ENCODE measurements at places on chromosomes 12 and 14.
A peak's percentile ranks its signal among the peaks of the same experiment; 100 is the strongest.

DNA sequence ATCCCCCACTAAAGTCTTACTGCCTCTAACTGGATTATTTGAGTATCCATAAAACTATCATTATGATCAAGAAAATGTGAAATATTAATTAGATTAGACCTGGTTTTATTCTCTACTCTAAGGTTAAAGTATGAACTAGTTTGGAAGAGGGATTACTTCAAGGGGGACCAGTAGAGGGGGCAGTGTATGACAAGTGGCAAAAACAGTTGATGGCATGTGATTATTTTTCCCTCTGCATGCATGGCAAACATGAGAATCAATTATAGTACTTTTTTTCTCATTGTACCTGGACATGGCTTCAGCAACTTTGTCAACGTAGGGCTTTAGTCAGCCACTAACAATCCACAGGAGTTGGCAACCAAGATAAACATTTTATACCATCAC is 145.0 kb upstream of the SLC38A2 start:
- no peak for DNase-seq

GRCh38 chr12:8047842-8048241 is 15.3 kb downstream of the FOXJ2 start:
- no peak for DNase-seq

DNA sequence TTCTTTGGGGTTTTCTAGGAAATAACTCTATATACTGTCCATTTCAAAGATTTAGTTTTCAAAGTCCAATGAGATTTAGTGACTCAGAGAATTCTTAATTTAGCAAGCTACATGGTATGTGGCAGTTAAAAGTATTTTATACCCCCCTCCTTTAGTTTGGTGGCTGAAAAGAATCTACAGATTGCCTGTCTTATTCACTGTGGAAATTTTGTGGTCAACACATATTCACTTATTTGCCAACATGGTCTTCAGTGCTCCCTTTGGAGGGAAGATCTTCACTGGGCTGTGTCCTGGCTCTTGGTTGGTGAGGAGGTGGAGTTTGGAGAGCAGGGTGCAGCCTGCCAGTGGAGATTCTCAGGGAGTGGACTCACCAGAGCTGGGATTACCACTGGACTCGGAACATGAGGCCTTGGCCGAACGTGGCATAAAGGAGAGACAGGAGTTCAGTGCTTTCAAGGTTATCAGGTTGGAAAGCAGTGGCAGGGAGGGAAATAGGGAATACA is 39.8 kb downstream of the SAMD4A start:
- DNase-seq: no peak

GRCh38 chr12:54217774-54218241 is 29.0 kb upstream of the SMUG1 start:
- DNase-seq: no peak

DNA sequence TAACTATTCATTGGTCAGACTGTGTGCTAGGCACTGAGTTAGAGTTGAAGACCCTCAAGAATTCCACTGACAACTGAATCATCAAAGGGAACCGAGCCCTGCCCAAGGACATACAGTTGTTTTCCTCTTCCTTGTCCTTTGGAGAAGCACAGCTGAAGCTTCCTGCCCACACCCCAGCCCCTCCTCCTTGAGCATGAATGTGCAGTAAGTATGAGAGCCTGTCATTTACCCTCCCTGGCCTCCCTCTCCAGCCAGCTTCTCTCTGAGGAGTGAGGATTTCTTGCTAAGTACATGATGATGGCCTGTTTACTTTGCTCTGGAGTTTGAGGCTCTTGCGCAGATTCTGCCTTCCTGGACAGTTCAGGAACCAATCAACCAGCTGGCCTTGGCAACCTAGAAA is 235.2 kb downstream of the CACNA1C start:
- no peak for DNase-seq

GRCh38 chr12:126033751-126034150 is 968.5 kb downstream of the AACS start:
- DNase-seq: no peak

GRCh38 chr12:45309836-45310626 is 94.1 kb downstream of the ANO6 start:
- no peak for DNase-seq

GRCh38 chr12:121038861-121039668 is at the start of gene OASL:
TSS of gene OASL (minus strand) at chr12:121039246. CDS start at chr12:121038971, 275 bp downstream.
- DNase-seq: no peak

DNA sequence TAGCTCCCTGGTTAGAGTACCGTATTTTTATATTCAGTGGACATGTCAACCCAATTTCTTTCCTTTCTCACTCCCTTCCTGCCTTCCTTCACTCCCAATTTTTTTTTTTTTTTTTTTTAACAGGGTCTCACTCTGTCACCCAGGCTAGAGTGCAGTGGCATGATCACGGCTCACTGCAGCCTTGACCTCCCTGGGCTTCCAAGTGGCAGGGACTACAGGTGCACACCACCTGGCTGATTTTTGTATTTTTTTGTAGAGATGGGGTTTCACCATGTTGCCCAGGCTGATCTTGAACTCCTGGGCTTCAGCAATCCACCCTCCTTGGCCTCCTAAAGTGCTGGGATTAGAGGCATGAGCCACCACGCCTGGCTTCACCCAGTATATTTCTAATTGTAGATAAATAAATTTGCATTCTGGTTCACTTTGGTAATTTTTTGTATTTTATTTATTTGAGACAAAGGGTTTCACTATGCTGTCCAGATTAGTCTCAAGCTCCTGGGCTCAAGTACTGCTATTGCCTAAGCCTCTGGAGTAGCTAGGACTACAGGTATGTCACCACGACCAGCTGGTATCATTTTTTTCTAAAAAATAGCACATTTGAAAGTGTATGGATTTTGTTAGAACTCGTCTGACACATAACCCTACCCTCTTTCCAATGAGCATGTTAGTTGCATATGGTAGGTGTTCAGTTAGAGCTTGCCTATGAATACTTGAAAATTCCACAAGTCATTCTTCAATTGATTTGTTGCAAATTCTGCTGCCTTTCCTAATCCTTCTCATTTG is 15.7 kb downstream of the SLC38A2 start:
- no peak for DNase-seq

DNA sequence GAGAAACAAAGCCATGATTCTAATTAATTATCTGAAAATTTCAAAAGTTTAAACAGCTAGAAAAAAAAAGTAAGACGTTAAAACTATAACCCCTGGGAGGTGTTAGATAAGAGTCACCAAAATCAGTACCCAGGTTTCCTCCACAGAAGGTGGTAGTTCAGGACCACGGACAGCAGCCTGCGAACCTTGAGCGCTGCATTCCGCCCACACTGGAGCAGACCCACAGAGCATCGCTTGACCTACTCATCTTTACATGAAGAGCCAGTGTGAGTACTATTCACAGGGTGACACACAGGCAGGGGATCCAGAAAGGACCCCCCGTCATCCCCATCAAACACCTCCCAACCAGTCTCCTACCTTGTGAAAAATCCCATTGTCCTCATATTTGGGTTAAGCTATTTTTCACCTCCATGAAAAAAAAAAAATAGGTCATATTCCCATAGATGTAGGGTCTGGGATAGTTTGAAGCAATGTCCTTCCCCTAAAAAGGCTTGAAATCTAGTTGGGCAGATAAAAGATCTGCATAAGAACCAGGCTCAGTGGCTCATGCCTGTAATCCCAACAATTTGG is 8.8 kb upstream of the CHGA start:
- DNase-seq: peak; percentile 23

GRCh38 chr12:753611-754472 is 1.5 kb downstream of the WNK1 start:
- peak; percentile 22 for DNase-seq

DNA sequence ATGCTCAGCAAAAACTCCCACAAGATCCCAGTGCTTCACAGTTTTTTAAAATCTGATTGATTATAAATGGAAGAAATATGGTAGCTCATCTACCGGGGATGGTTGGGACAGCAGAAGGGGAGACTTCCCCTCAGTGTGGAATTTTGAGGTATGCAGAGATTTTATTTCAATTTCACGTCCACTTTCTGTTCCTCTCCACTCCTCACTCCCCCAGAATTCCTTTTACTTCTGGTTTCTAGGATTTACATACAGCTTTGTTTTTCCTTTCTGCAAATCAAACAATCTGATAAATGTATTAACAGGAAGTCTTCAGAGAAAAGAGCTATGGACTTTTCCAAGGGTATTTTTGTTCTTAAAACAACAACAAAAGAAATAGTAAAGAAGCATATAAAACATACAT is 181.5 kb upstream of the ARHGAP5 start:
- no peak for DNase-seq

DNA sequence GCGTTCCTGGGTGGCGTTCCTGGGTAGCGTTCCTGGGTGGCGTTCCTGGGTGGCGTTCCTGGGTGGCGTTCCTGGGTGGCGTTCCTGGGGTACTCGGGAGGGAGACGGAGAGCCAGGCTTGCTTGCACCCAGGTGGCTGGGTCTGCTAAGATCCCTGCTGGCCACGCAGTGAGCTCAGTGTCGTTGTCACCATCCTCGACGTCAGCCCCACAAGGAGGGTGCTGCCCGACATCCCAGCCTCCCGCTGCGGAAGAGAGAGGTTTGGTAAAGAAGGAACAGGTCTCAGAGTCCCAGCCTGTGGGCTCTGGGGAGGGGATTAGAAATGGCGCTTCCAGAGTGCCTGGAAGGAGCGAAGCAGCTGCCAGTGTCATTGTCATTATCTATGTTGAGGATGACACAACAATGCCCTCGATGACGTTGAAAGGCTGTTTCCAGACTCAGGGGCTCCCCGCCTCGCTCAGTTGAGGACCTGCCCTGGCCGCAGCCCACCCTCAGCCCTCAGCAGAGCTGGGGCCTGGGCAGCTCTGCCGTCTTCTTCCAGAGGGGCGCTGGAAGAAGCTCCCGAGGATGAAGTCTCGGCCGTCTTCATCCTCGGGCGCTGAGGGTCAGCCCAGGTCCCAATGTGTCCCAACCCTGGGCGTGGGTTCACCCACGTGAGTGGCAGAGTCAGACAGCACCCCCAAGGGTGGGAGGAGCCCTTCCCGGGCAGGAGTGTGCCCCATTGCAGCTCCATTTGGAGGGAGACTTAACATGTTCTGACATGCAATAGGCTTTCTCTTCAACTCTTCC is 328.8 kb downstream of the ADGRD1 start:
- DNase-seq: no peak

DNA sequence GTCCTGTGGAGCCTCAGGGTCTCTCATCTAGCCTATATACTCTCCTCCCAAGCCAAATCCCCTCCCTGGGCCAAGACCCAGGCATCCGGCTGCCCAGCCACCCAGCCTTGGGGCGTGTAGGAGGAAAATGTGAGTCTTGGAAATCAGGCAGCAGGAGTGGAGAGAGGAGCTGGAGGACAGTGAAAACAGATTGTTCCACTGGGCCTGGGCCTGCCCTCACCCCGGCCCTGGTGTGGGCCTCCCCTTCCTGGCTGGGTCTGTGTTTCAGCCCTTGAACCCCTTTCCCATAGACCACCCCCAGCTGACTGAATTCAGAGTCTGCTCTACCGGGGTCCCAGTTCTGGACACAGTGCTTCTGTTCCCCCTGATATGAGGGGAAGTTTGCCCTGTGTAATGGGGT is 6.7 kb downstream of the ITGA5 start:
- no peak for DNase-seq

DNA sequence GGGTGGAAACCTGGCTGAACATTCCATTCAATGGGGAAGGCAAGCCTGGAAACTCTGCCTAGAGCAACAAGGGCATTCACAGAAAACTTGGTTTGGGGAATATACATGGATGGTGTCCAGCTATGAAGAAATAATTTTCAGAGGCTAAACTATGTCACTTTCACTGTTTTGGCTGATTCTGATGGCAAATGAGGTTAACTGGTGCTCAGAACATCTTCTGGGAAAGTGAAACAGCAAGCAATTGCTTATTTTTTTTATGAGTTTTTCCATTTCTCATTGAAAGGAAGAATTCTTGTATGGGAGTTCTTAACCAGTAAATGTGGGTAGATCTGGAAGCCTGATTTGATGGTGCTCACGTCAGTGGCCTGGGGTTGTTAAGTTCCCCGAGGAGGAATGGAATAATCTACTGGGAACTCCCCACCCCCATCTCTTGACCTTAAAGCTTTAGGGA is 132.8 kb upstream of the BTG1 start:
- no peak for DNase-seq

GRCh38 chr14:54481695-54482094 is 7.1 kb downstream of the GMFB start:
- DNase-seq: no peak

DNA sequence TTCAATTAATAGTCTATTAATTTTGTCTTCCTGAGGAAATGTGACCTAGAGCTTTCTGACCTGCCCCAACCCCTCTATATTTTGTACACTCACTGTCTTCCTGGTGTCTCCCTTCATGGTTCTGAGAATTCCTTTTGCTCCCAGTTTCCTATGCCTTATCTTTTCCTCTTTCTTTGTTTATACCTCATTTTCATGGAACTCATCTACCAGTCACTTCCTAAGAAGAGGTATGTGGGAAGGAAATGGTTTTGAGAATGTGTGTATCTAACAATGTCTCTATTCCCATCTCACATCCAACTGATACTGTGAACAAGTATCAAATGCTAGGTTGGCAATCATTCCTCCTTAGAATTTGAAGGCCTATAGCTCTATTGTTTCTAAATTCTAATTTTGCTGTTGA is 245.1 kb upstream of the EGLN3 start:
- no peak for DNase-seq

DNA sequence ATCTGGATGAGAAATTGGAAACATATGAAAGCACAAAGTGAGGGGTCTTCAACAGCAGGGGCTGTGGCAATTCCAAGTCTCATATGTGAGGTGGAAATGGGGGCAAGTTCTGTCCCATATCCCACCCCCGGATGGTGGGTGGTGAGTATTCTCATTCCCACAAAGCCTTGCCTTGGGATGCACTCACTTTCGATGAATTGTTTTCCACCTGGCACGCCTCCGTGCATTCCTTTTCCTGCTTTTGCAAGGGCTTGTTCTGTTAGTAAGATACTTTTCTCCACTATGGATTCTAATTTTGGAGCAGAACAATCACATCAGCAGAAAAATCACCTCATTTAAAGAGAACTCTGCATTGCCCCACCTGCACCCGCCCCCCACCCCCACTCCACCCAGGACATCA is 3.1 kb downstream of the LACRT start:
- no peak for DNase-seq

DNA sequence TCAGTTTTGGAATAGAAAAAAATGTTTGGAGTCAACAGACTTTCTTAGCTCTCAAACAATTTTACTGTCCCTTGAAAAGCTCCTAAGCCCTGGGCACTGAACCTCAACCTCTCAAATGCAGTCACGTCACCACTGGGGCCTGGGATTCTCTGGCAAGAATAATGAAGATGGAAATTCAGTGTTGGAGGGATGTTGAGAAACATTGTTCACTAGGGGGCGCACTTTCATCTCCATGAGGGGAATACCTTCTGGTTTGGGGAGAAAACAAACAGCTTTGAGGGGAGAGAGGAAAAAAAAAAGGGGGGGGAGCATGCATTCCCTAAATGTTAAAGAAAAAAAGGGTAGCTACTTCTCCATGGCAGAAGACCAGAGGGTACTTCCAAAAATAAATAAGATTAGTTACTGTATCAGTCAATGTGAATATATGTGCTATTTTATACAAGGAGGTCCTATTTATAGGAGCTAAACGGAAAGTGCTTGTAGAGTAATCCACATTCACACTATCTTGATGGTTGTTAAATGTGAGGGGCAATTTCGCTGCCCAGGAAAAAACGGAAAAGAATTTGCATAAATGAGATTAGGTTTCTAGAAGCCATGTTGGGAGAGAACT is 5.8 kb upstream of the TBPL2 start:
- DNase-seq: peak; percentile 25

- no peak for DNase-seq
These were observed 880 bp upstream of the FLRT2 start for GRCh38 chr14:85528897-85529631.

- DNase-seq: no peak
These were observed 27.3 kb downstream of the PPM1A start for GRCh38 chr14:60276347-60276746.
